GM12864 (cell line): ENCODE measurements at places on chromosomes 2 and 18.
A peak's percentile ranks its signal among the peaks of the same experiment; 100 is the strongest.

DNA sequence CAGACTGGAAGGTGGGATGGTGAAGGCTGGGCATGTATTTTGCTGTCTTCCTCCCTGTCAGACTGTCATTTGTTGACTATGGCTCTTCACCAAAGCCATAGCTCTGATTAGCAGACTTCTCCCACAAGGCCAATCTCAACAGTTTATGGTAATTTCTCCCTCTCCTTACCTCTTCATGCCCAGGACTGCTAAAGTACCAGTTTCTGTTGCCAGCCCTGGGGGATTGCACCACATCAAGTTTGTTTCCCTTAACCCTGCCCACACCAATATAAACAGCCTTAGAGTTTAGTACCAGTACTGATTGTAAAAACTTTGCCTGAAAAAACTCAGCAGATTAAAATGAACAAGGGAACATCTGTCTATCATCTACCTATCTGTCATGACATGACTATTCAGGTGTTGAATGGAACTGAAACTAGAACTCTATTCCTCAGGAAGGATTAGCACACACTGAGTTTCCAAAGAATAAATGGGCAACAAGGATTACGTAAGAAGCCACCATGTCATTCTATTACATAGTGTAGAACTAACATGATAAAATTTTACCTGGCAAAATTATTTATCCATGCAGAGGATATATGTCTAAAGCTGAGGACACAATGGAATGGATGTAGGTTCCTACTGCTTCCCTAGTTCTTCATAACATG is 13.7 kb downstream of the FEZ2 start:
- DNase-seq, result no peak

- no peak for DNase-seq
These were observed 396.3 kb downstream of the IRS1 start for GRCh38 chr2:226403369-226403768.

DNA sequence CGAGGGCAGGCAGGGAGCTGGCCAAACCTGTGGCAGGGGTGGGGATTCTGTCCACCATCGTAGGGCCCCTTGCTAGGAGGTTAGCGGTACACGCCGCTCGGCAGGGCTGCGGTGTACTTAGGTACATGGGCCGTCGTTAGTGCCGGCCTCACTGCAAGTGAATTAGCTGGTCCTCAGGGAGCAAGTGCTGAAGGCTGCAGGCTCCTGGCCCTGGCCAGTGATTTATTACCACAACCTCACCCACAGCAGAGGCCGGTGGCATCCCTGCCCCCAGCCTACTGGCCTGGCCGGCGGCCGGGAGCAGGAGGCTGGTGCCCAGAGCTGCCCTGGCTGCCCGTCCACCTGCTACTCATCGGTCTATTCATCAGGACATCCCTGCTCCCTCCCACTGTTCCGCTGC is 19.6 kb upstream of the PTMA start:
- DNase-seq, result no peak

DNA sequence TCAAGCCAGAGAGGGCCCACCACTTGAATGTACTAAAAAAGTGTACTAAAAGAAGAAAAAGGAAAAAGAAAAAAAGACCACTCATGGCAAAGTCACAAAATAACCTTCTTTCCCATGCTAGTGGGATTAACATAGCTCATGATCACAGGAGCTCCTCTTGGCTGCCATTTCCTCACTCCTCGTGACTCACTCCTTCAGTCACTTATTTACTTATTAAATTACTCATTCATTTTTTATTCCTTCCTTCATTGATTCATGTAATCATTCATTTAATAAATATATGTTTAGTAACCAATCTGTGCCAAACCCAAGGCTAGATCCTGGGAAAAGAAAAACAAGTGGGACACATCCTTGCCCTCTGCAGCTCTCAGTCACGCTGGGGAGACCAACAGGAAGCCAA is 300.5 kb downstream of the INSIG2 start:
- no peak for DNase-seq

DNA sequence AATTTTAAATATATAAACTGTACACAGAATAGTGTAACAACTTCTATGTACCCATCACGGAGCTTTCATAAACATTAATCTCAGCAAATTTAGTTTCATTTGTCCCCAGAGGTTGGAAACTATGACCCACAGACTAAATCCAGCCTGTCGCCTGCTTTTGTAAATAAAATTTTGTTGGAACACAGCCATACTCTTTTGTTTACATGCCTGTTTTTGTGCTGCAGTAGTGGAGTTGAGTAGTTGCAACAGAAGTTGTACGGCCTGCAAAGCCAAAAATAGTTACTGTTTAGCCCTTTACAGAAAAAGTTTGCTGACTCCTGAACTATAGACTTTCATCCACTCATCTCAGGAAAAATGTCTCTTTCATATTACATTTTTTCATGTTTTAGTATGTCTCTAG is 39.8 kb downstream of the RBM45 start:
- DNase-seq, result no peak

DNA sequence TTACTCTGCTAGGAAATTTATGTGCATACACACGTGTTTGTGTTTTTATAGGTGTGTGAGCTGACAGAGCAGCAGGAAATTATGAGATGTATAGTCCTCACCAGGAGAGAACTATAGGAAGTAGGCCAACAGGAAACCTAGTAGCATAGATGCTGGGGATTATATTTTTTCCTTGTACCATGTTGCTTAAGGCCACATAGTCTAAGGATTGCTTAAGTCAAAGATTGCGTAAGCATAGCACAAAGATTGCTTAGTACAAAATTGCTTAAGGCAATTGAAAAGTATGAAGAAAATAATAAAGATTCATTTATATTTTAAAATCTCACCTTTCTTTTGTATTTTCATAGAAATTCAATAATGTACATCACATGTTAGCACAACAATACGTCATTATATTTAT is 18.7 kb upstream of the CCDC102B start:
- DNase-seq, result no peak

GRCh38 chr2:172260336-172260735 is 157.6 kb upstream of the DLX2 start:
- no peak for DNase-seq

GRCh38 chr18:44079606-44080005 is 601.1 kb upstream of the SETBP1 start:
- no peak for DNase-seq

DNA sequence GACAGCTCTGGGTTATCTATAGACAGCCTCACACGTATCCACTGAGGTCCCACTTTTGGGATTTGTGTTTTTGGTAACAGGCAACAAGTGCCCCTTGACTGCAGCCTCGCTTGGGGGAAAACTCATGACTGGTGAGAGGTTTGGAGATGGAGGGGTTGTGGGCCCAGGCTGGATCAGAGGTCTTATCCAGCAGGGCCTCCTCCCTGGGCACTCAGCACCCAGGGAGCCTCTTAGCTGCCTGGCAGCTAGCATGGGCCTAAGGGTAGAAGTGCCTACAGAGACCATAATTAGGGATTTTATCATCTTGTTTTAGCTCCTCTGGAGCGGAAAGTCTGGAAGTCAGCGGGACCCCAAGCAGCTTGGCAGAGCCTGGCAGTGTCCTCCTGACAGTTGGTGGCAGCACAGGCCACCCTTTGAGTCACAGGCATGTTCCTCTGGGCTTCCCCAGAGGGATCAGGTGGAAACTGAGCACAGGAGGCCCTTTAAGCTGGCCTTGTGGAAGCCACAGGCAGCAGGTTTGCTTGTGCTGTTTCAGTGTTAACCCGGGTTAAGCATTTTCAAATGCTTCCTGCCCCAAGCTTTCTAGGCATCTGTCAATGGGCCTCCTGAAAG is 143.1 kb downstream of the KCTD1 start:
- DNase-seq, result no peak

DNA sequence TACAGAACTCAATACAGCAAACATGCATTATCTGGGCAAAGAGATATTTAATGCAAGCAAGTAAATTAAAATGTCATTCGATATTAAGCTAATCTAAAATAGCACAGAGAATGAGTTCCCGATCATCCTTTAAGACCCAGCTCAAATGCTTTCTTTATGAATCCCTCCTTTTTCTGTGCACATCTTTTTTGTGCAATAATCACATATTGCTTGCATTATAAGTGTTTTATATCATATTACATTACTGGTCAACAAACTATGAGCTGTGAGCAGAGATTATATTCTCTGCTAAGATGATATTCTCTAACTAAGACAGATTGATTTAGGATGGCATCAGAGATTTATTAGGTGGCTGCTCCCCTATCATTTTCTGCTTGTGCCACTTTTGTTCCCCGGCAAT is 146.1 kb downstream of the ERBB4 start:
- DNase-seq, result no peak

DNA sequence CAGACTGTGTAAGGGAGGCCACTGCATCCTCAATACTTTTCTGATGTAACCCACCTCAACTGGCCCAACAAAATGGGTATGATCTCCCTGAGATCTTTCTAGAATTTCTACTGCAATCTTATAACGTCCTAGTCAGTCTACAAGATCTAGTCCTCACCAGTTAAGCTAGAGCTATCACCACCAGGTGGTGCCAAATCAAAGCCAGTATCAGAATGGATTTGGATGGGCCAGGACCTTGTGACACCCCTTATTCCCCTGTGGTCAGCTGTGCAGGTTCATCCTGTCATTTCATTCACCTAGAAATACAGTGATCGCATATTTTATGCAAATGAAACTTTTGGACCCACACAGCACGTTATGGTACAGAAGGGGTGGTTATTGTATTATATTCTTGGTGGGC is 90.3 kb downstream of the OLA1 start:
- peak; percentile 21 for DNase-seq

- DNase-seq, result peak; percentile 30
These were observed 255.0 kb downstream of the CAMKMT start for GRCh38 chr2:44616667-44617155.

- DNase-seq, result no peak
These were observed 672.0 kb upstream of the SYT4 start for GRCh38 chr18:43949291-43949690.

DNA sequence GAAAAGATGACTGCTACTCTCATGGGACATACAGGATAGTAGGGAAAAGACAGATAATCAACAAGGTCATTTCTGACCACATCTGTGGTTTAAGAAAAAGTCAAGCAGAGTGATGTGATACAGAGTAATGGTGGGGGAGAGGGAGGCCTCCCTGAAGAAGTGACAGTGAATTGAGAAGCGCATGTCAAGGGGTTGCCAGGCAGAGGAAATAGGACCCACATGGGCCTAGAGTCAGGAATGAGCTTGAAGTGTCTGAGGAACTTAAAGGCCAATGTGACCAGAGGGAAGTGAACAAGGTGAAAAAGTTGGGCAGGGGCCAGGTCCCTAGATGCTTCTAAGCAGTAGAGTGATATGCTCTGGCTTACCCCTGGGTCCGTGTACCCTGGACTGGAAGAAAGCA is 113.5 kb upstream of the PPP1CB start:
- no peak for DNase-seq
